ENCODE measurements at places on chromosomes 2 and 18.

GRCh38 chr2:181411105-181411849, 45.9 kb upstream of the ITGA4 start:
- DNase-seq: no peak

DNA sequence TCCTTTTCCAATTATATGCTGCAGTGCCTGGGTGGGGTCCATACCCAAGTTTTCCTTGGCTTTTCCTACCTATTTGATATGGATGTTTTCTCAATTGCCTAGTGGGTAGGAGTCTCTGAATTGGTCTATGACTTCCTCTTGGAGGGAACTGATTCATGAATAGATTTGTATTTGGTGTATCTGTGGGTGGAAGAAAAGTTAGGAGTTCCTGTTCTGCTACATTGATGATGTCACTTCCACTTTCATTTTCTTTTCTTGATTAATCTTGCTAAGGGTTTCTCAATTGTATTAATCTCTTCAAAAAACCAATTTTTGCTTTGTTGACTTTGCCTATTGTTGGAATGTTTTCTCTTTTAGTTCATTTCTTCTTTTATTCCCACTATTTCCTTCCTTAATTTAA, 37.4 kb upstream of the SLC9A2 start:
- DNase-seq: no peak

- DNase-seq: no peak
Observed at GRCh38 chr2:216626168-216626874, 6.9 kb upstream of the IGFBP2 start.

DNA sequence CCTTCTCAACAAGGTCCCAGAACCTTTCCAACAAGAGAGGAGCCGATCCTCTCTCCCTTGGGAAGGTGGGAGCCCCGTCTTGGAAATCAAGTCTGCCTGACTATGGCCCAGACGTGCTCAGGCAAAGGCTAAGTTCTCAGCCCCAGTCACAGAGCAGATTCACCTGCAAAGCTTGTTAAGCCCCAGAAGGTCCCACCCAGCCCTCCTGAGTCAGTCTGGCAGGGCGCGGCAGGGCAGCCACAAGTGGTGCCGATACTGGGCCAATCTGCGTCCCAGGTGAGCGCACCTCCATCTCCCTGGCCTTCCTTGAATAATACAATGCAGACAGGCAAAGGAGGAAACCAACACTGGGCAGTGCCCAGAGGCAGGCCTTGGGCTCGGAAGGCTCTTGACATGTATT, 15.0 kb downstream of the CRACDL start:
- no peak for DNase-seq

DNA sequence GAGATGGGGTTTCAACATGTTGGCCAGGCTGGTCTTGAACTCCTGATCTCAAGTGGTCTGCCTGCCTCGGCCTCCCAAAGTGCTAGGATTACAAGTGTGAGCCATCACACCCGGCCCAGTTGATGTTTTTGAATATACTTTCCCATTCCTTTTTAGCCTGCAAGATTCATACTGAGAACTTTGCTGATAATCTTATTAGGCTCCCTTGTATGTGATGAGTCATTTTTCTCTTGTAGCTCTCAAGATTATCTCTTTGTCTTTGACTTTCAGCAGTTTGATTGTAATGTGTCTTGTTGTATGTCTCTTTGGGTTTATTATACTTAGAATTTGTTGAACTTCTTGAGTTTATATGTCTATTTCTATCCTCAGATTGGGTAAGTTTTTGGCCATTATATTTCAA, 81.4 kb downstream of the OTX1 start:
- DNase-seq: no peak

DNA sequence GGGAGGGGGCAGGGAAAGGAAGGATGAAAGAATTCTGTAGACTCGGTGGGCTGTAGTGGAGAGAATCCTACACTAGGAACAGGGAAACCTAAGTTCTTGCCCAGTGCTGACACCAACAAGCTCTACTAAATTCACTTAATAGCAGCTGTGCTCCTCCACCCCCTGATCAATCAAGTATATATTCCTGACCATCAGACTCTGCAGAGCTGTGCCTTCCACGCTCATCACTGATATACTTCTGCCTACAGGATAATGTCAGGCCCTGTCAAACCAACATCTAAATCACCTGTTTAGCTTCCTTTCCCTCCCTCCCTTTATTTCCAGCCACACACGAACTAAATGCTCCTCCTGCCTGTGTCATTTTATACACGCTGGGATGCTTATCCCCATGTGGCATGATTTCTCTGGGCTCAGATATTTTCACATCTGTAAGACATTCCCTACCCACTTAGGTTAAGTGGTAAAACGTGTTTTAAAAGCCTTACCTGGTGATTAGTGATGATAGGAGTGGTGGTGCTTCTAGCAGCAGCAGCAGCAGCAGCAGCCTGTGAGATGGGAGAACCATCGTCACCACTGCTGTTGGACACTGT, 301.9 kb downstream of the LRRTM1 start:
- DNase-seq: no peak

DNA sequence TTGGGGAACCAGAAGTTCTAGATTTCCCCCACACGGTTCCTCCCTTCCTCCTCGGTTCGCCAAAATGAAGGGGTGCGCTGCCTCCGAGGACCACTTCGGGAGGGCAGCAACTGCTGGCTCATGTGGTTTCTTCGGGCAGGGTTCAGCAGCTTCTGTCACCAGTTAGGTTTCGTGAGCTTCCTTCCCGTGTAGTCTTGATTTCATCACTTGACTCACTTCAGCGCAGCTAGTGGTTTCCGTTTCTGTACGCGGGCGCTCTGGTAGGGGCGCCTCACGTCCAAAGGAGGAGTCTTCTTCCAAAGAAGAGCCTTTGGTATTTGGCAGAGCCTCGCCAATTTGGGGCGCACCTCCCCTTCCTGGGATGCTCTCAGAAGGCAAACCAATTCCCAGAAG, 485 bp upstream of the GALNT3 start:
- peak; percentile 38 for DNase-seq

DNA sequence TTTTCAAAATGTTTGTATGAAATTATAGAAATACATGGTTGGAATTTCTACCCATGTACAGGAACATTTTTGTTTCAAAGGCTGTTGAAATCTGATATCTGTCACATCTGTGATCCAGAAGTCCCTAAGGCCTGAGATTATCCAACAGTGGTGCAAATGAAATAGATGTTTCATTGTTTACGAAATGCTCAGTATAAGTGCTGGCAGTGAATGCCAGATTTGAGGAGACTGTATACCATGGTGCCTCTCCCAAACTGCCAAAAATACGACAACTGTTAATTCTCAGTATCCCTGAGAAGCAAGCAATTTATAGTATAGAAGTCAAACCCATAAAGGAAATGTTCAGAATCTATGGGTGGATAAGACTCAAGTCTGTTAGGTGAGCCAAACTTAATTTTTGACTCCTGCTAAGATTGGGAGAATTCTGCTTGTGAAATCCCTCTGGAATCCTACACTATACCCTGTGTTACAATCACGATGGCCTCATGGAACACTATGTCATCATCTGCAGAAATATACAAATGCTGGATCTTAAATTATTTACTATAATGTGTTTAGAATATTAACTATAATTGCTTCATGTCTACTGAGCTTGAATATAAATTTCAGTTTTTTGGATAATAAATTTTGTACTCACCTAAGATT, 71.2 kb upstream of the DOCK10 start:
- DNase-seq: no peak

- DNase-seq: no peak
Observed at GRCh38 chr18:69949538-69949936, 1.9 kb upstream of the CD226 start.

DNA sequence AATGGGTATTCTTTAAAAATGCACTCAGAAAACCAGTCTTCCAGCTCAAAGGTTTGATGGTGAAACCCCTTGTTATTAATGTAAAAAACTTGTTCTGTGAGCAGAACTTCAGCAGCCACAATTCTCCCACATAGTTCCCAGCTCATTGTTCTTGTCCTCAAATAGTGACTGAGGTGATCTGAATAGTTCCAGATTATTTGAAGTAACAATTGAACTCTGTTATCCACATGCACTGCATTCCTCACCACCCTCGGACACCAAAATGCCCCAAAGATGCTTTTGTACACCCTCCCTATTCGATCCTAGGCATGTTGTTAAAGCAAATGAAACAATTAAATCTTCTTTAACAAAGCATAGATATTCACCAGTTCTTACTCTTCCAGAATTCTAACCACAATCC, 2186.8 kb upstream of the CELF4 start:
- no peak for DNase-seq

GRCh38 chr2:178391701-178392100, 59.3 kb downstream of the PRKRA start:
- DNase-seq: no peak

DNA sequence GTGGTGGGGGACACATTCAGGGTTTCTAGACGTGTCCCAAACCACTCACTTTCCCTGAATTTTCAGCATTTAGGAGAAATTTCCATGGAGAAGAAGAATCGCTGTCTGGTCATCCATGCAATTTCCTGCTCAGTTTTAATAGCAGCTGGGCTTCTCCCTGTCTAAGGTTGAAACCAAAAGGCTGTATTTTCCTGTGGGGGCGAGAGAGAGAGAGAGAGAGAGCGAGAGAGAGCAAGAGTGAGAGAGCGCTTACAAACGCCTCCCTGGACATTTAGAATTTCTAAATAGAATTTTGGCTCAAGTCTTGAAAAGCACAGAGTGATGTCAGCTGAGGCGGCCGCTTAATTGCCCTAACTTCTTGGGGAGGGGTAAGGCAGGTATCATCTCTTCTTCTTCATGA, 110.8 kb downstream of the SETBP1 start:
- no peak for DNase-seq

GRCh38 chr2:205957452-205958154, 128.4 kb downstream of the INO80D start:
- DNase-seq: no peak

GRCh38 chr2:238716585-238716984, 131.3 kb upstream of the TWIST2 start:
- no peak for DNase-seq

Measured in SW480 (cell line).